Eye (tissue), 1 donor: ENCODE measurements at places on chromosomes 2 and 18.

GRCh38 chr2:81505586-81505985 is 1201.0 kb upstream of the LRRTM1 start:
- DNase-seq: no peak

GRCh38 chr2:235868645-235869044 is 299.5 kb downstream of the GBX2 start:
- no peak for DNase-seq

- no peak for DNase-seq
These were observed 141.1 kb downstream of the TANC1 start for GRCh38 chr2:159109517-159109916.

GRCh38 chr2:218367415-218368149 is 10.9 kb downstream of the CATIP start:
- peak; percentile 88 for DNase-seq

DNA sequence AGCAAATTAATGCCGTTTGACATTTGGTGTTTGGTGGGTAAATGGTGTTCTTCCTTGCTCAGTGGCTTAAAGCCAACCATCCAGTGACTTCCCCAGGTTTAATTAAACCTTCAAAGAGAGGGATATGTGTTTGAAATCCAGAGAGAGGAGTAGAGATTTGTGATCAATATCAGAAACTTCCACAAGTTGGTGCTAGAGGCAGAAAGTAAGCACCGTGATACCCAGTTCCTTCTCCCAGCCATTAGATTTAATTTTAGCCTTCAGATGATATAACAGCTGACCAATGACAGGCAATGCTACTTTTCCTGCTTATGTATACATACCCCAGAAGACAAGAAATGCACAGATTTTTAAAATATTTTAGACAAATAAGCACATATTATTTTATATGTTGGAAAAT is 398.5 kb downstream of the CDH2 start:
- DNase-seq: no peak

DNA sequence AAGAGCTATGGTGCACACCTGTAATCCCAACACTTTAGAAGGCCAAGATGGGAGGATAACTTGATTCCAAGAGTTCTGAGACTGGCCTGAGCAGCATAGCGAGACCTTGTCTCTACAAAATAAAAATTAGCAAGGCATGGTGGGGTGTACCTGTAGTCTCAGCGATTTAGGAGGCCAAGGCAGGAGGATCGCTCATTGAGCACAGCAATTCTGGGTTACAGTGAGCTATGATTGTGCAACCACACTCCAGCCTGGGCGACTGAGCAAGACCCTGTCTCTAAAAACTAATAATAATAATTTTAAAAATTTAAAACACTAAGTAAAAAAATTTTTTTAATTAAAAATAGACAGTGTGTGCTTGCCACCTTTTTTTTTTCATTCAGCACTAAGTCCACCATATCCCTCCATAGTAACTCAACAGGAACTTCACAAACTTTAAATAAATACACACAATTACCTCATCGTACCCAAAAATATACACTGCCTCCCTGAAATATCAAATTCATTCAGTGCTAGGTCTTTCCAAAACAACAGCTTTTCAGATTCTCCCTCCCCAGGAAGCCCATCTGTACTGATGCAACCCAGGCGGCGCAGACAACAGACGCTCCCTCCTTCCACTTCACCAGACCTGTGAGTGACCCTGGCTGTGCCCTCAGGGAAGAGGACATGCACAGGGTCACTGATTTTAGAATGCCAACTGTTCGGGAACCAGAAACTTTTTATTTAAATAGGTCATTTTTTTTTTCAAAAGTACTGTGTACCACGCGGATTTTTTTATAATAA is 29.6 kb downstream of the FAM168B start:
- DNase-seq: peak; percentile 57

GRCh38 chr2:230664128-230664527 is 48.5 kb upstream of the CAB39 start:
- DNase-seq: no peak

DNA sequence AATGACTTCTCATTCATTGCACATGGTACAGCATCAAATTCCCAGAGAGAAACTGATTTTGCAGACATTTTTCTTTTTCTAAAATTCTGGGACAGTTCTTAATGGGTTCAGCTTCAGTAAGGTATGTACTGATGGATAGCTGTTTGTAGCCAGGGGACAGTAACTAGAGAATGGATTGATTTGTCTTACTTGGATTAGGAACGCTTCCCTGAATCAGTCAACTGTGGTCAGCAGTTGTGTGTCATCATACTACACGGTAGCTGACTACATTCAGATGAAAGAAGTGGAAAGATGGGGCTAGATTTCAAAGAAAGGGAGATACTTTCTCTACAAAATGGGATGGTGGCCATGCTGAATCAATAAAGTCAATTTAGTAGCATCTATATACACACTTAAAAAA is 431.4 kb downstream of the GRB14 start:
- no peak for DNase-seq

DNA sequence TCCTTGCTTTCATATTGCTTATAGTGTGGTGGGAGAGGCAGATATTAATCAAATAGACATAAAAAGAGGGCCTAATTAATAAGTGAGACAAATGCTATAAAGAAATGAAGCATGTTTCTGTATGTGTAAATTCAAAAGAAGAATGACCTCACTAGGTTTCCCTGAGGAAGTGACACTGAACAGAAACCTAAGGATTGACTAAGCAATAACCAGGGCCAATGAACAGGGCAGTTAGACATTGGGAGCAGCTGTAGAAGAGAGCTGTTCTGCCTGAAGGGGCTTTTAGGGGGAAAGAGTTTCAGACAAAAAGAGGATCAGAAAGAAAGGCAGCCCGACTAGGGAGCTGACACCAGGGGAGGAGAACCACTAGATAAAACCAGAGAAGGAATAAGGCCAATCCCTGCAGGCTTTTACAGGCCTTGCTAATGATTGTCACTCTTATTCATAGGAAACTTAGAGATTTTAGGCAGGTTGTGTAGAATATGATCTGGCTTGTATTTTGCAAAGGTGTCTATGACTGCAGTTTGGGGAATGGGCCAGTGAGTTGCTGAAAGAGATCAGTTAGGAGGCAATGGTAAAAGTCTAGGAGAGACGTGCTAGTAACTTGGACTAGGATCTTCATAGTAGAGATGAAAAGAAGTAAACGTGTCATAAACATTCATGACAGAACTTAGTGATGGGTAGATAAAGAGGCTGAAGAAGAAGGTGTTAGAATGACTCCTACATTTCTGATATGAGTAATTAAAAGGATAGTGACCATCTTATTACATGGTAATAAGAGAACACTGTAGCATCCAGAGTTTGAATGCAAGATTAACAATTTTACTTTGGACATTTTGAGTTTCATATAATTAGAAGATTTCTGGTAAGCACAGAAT is 26.8 kb upstream of the NABP1 start:
- DNase-seq: no peak

DNA sequence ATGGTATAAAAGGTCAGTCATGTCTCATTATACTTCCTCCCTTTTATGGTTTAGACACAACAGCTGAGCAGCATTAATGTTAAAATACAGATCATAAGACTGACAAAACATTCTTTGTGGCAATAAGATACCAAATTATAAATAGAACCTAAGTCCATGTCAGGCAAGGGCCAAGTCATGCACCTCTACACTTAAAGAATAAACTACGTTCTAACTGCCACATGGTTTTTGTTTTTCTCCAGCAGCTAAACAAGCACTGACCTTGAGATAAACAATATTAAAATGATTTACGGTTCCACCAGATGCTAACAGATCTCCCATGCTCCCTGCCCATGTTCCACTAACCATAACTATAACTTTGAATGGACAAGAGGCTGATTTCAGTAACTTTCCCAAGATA is 368.6 kb upstream of the TFPI start:
- DNase-seq: no peak

- peak; percentile 82 for DNase-seq
These were observed 5.8 kb upstream of the MRPL33 start for GRCh38 chr2:27765621-27766286.

DNA sequence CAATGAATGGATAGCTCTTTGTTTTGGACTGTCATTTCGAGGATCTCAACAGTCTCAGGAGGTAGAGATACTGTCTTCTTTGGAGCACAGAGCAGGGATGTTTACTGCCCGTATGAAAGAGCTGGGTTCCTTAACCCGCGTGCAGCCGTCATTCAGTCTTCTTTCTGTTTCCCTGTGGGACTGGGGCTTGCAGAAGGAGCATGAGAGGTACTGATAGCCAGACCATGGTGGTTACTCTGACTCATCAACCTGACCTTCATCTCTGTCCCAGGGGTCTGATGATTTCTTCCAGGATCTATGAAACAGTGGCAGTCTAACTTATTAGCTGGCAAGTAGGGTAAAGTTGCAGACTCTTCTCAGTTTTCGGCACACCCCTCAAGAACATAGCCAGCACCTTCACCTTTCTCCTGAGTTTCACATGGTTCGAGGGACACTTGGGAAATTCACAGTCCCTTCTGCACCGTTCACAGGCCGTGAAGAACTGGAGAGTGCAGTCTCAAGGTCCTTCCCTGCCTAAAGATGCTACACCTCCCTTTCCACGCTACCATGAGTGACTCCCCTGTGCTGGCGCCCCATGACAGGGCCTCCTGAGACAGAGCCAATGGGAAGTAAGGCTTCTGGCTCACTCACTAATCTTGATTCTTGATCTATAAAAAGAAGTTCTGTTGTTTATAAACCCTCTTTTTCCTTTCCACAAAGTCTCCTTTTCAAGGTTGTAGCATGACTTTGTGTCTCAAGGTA is 226.2 kb downstream of the MC4R start:
- no peak for DNase-seq

DNA sequence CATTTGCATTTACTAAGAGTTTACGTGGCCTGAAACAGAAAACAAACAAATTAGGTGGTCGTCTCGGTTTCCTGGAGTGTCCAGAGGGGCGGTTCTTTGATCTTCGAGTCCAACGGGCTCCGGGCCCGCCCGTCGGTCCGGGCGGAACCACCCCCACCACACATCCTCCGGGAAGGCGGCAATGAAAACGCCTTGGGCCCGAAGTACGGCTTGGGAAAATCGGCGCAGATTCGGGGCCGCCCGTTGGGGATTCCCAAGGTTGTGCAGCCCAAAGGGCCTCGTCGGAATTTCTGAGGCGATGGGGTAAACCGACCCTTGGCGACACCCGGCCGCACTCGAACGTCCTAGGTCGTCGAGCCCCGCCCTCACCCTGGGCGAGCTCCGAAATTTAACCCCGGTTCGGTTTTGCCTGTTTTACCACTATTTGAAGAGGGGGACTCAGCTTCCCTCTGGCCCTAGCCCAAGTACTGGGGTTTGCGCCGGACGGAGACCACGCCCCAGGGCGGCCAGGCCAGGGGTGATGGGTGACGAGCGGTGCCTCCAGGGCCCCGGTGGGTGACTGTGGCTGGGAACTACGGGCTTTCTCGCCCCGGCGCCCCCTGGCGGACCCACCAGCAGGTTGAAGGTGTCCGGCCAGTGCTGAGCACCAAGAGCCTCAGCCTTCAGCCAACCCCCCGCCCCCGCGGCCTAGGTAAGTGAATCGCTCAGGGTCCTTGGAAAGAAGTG is 1.9 kb upstream of the CFAP53 start:
- peak; percentile 81 for DNase-seq

DNA sequence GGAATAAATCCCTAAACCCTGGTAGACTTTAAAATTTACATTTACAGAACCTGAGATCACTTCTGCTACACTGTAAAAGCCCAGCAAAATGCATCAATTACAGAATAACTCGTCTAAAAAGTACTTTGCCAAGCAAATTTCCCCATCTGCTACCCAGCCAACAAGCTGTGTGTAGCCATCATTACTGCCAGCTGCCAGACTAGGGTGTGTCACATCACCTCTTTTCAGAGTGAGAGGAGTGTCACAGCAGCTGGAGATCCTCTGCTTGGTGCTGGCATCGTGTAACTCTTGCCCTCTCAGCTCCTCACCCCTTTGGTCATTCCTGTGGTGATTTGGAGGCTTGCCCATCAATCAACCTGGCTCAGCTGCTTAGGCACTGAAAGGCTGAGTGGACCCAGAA is 340.4 kb upstream of the MMADHC start:
- DNase-seq: no peak

- DNase-seq: peak; percentile 77
These were observed 1.1 kb downstream of the UXS1 start for GRCh38 chr2:106192752-106193689.

GRCh38 chr18:57347784-57348183 is 4.6 kb upstream of the ST8SIA3 start:
- peak; percentile 63 for DNase-seq

DNA sequence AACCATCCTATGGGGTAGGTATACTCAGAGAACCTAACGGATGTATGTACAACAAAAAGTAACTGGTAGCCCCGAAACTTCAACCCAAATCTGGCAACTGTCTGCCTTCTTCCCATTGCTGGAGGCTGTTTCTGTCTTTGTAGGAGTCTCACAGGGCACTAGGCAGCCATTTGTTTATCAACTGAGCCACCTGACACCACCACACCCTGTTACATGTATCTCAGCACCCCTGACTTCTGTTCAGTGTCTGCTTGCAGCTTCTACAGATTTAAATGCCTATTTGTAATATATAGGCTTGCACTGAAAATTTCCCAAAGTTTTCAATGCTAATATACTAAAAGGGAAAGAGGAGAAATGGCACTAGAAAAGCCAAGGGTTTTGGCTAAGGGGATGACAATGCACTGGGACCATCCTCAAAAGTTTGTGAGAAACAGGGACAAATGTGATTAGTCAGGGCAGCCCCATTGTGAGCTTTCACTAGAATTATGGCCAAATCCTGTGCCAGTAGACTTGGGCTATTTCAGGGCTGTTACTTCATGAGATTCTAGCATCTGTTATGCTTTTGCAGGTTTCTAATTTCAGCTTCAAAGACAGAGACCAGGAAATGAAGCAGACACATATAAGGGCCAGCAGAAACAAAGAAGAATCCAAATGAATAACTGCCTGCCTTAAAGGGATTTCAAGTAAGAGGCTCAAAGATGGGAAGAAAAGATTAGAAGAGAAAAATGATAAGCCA is 103.3 kb downstream of the MYO5B start:
- DNase-seq: peak; percentile 14

GRCh38 chr2:179017773-179018357 is 32.1 kb downstream of the CCDC141 start:
- no peak for DNase-seq

GRCh38 chr2:239455436-239456203 is 54.8 kb upstream of the HDAC4 start:
- DNase-seq: no peak

- peak; percentile 73 for DNase-seq
These were observed 22.0 kb downstream of the SAG start for GRCh38 chr2:233329489-233330135.

- DNase-seq: no peak
These were observed 591.0 kb upstream of the SETBP1 start for GRCh38 chr18:44089732-44090131.

GRCh38 chr2:171824086-171824485 is 70.0 kb downstream of the SLC25A12 start:
- DNase-seq: no peak
